A549 treated with RU486 at 1 μM for 4 hours (cell line): ENCODE measurements at places on chromosomes 13 and 19. TPM values are rescaled to one million over a fixed set of nuclear protein-coding genes. Genes with fewer than 3 reads are reported as not detected.

The CLDND2 gene
- 6.2 to 14.6 TPM (median 10.2 TPM) in 5 replicates for total RNA-seq

The PLPPR3 gene
- 2.8 to 5.5 TPM (median 4.3 TPM) in 5 replicates for total RNA-seq

The PTH2 gene
- total RNA-seq, result not detected in 5 replicates

The SIGLEC9 gene
- total RNA-seq, result not detected in 5 replicates

The TMEM86B gene
- 3.3 to 5.6 TPM (median 5.2 TPM) in 5 replicates for total RNA-seq

The LRG1 gene
- total RNA-seq, result 0.02 to 0.14 TPM (median 0.12 TPM) in 4 of 5 replicates, not detected in the other

The KLHL26 gene
- total RNA-seq, result 2.4 to 4.7 TPM (median 2.9 TPM) in 5 replicates

The RHPN2 gene
- total RNA-seq, result 57.2 to 65.5 TPM (median 58.9 TPM) in 5 replicates

The TGFBR3L gene
- total RNA-seq, result 0.78 to 2.4 TPM (median 1.9 TPM) in 5 replicates

The SMIM44 gene
- total RNA-seq, result not detected in 5 replicates

The LILRA1 gene
- total RNA-seq, result not detected in 5 replicates

The FCER2 gene
- total RNA-seq, result not detected in 5 replicates

The ZNF571 gene
- total RNA-seq, result 0.92 to 2.4 TPM (median 1.0 TPM) in 5 replicates

The ZNF587B gene
- 7.5 to 11.4 TPM (median 8.0 TPM) in 5 replicates for total RNA-seq

The SYCN gene
- not detected in 5 replicates for total RNA-seq

The ZNF536 gene
- 0.03 TPM in 1 of 5 replicates, not detected in the others for total RNA-seq

The MEF2B gene
- 0.24 to 1.1 TPM (median 0.27 TPM) in 5 replicates for total RNA-seq

The ZNF253 gene
- total RNA-seq, result not detected in 5 replicates

The SOX1 gene
- total RNA-seq, result not detected in 5 replicates

The AMER2 gene
- not detected in 5 replicates for total RNA-seq

The TIMM13 gene
- 51.4 to 132 TPM (median 116 TPM) in 5 replicates for total RNA-seq

The ZNF575 gene
- total RNA-seq, result 0.97 to 2.5 TPM (median 2.2 TPM) in 5 replicates

The SPACA4 gene
- total RNA-seq, result not detected in 5 replicates

The PSG4 gene
- 0.66 to 1.2 TPM (median 1.0 TPM) in 5 replicates for total RNA-seq

The SRRM5 gene
- 0.67 to 1.0 TPM (median 0.78 TPM) in 5 replicates for total RNA-seq

The SSC5D gene
- total RNA-seq, result 0.54 to 1.2 TPM (median 0.95 TPM) in 5 replicates

The MFSD12 gene
- total RNA-seq, result 112 to 171 TPM (median 162 TPM) in 5 replicates

The MZT1 gene
- total RNA-seq, result 4.6 to 15.3 TPM (median 12.0 TPM) in 5 replicates

The PTOV1 gene
- total RNA-seq, result 109 to 166 TPM (median 155 TPM) in 5 replicates

The PRR19 gene
- total RNA-seq, result 3.9 to 5.0 TPM (median 3.9 TPM) in 5 replicates

The KIR2DL3 gene
- total RNA-seq, result not detected in 5 replicates

The VMAC gene
- total RNA-seq, result 0.29 to 0.79 TPM (median 0.41 TPM) in 5 replicates

The ZNF541 gene
- not detected in 5 replicates for total RNA-seq

The RASAL3 gene
- total RNA-seq, result not detected in 5 replicates

The IZUMO2 gene
- not detected in 5 replicates for total RNA-seq

The TRPM4 gene
- 6.4 to 10.4 TPM (median 9.5 TPM) in 5 replicates for total RNA-seq

The FCHO1 gene
- 16.6 to 20.5 TPM (median 19.1 TPM) in 5 replicates for total RNA-seq

The PDX1 gene
- total RNA-seq, result 0.06 to 0.13 TPM (median 0.12 TPM) in 4 of 5 replicates, not detected in the other

The ZNF439 gene
- not detected in 5 replicates for total RNA-seq

The PCDH20 gene
- total RNA-seq, result not detected in 5 replicates

The FFAR2 gene
- total RNA-seq, result not detected in 5 replicates

The CYP4F2 gene
- total RNA-seq, result 0.10 to 0.43 TPM in 2 of 5 replicates, not detected in the others

The ZNF382 gene
- total RNA-seq, result 0.02 to 0.06 TPM in 2 of 5 replicates, not detected in the others

The LRCH1 gene
- 5.4 to 8.9 TPM (median 8.2 TPM) in 5 replicates for total RNA-seq

The GFY gene
- total RNA-seq, result 0.12 to 0.28 TPM (median 0.17 TPM) in 4 of 5 replicates, not detected in the other

The LPAR2 gene
- total RNA-seq, result 2.9 to 4.6 TPM (median 3.3 TPM) in 5 replicates

The ASF1B gene
- 29.7 to 37.1 TPM (median 33.0 TPM) in 5 replicates for total RNA-seq

The SERTAD3 gene
- 37.9 to 45.3 TPM (median 38.7 TPM) in 5 replicates for total RNA-seq
